ENCODE measurements at places on chromosomes 7 and 10.

DNA sequence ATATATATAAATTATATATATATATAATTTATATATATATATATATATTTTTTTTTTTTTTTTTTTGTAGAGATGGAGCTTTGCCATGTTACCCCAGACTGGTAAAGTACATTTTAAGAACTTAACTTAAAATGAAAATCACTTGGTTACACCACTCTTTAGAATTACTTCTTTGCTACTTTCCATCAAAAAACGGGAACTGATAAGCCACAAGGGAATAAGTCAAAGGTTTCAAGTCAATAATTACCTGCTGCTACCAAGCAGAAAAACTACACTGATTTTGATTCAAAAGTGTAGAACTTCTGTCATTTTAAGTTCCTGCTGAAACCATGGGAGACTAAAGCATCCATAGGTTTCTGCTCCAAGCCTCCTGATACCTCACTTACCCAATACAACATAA is 12.2 kb downstream of the PPA1 start:
- DNase-seq: no peak

GRCh38 chr10:102603946-102604345 is 40.3 kb upstream of the TRIM8 start:
- no peak for DNase-seq

- no peak for DNase-seq
These were observed 28.9 kb upstream of the INHBA start for GRCh38 chr7:41731493-41732435.

DNA sequence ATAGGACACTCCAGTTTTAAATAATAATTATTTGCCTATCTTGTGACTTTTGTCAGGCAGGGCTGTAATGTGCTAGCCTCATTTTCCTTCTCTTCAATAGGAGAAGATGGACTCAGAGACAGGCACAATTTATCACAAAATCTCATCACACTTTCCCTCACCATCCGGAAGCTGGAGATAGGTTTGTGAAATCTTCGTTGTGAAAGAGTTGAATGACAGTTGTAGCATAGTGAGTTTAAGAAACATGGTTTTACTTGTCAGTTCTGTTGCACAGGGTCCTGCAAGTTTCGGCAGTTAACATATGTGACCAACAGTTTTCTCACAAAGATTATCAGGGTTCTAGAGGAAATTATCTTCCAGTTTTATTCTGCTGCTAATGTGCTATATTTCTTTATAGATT is 37.7 kb upstream of the MAP3K8 start:
- DNase-seq: no peak

DNA sequence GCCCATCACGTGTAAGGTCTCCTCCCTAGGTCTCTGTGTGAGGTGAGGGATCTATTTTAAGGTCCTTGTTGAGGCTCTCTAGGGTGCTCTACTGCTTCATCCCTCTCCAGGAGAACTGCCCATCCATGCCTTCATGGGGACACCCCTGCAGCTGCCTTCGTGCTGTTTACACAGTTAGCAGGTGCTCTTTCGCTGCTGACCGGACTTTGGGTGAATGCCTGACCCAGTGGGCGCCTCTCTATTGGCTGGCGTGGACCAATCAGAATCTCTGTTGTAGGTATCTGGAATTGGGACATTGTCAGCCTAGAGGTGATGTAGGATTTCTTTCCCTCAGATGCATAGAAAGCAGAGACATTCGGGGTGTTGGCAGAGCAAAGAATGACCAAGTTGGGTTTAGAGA is 38.7 kb upstream of the HMX3 start:
- no peak for DNase-seq
